Foreskin keratinocyte (primary cell): ENCODE measurements at places on chromosomes 5 and 9. TPM values are rescaled to one million over a fixed set of nuclear protein-coding genes. Genes with fewer than 3 reads are reported as not detected.

The ZER1 gene
- 13.2 and 15.6 TPM in 2 replicates for total RNA-seq

The ADAMTS12 gene
- total RNA-seq, result 0.14 and 0.41 TPM in 2 replicates

The PCA3 gene
- not detected in 2 replicates for total RNA-seq

The FOXD4L3 gene
- 0.04 TPM in 1 of 2 replicates, not detected in the other for total RNA-seq

The PDCD1LG2 gene
- 21.9 and 22.9 TPM in 2 replicates for total RNA-seq

The NDUFA8 gene
- total RNA-seq, result 70.4 and 82.4 TPM in 2 replicates

The GFI1B gene
- not detected in 2 replicates for total RNA-seq

The BARHL1 gene
- not detected in 2 replicates for total RNA-seq

The CLIC3 gene
- 0.95 and 1.7 TPM in 2 replicates for total RNA-seq

The ZDHHC11B gene
- 0.14 TPM in 1 of 2 replicates, not detected in the other for total RNA-seq

The OR1J2 gene
- total RNA-seq, result not detected in 2 replicates

The TLR4 gene
- total RNA-seq, result not detected in 2 replicates

The SHOC1 gene
- total RNA-seq, result 0.03 and 0.04 TPM in 2 replicates

The THBS4 gene
- 0.67 and 1.1 TPM in 2 replicates for total RNA-seq

The FOXE1 gene
- 0.17 and 0.32 TPM in 2 replicates for total RNA-seq

The PCDHA1 gene
- not detected in 2 replicates for total RNA-seq

The TAF11L3 gene
- total RNA-seq, result not detected in 2 replicates
